NCI-H1105 (cell line): ENCODE measurements at places on chromosomes 1 and 21.
A peak's percentile ranks its signal among the peaks of the same experiment; 100 is the strongest.

DNA sequence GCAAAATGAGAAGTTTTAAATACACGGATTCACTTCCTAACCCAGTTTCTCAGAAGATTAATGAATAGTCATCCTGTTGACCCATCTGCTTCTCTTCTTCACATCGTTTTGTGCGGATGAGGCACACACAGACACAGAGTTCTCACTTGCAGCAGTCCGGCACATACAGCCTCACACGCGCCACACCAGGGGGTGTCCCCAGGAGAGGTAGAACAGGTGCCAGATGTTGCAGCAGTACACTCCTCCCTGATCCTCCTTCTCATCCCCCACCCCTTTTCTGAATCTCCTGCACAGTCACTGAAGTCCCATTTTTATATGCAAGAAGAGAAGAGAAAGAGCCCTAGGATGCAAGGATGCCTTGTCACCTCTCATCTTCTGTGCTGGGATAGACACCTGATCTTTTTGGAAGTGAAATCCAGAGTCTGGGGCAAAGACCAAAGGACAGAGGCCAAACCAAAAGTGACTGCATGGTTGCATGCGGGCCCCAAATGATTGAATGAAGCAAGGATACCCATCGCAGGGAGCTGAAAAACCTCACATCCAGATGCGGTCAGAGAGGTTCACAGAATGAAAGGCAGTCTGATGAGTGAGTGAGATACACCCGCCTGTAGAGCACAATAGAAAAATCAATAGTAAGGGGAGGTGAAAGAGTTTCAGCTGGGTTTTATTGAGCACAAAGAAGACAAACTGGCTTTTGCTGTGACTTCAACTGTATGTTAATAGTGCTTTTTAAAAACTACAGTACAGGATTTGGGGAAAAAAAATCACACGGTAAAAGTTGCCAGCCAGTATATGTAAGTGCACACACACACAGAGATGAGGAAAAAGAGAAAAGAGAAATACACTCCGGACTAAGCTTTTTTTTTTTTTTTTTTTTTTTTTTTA, 28.9 kb downstream of the PBX1 start:
- peak; percentile 38 for DNase-seq

DNA sequence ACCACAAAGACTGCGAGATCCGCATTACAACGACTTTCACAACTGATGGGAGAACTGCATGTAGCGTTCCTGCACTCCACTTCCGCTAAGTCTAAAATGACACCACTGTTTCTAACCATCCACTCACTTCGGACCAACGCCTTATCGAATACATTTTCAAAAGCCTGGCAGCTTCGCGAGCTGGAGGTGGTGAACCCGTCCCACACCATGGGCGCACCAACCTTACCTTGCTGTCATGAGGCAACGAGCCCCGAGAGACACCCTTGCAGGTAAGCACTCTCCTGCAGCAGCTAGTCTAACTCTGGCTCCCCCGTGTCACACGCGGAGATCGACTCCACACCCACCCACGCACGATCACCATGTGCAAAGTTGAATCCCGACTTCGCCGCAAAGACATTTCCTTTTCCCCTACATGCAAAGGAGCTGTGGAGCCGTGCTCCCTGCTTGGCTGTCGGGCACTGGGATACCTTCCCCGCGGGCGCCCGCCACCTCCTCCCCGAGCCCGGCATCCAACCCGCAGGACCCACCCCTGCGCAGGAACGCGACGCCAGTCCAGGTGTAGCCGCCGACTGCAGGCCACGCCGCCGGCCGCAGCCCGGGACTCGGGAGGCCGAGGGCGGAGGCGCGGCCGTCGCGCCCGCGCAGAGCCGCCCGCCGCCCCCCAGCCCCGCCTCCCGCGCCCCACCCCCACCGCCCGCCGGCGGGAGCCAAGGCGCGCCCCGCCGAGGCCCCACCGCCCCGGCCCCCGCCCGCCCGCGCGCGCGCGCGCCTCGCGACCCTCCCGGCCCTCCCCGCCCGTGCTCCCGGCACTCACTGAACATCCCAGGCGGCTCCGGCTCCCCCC, 629 bp downstream of the TAF5L start:
- DNase-seq: peak; percentile 19

- DNase-seq: peak; percentile 96
Measured at GRCh38 chr1:110136911-110137310, 13.4 kb upstream of the SLC6A17 start.

DNA sequence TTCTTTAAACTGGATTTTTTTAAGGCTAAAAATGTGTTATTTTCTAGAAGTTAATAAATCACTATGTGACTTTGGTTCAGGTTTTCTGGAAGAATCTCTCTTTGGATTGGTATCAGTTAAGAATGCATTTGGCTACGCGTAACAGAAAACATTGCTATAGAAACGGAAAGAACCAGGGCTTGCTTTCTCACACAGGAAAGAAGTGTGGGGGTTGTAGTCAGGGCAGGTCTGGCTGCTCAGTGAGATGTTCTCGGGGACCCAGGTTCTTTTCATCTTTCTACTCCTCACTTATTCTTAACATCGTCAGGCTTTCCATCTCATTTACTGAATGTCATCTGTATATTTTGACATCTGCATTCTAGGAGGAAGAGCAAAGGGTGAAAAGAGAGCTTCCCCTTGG, 191.4 kb downstream of the ZBTB18 start:
- DNase-seq: no peak

GRCh38 chr1:65265651-65266351, 43.5 kb upstream of the DNAJC6 start:
- peak; percentile 54 for DNase-seq

DNA sequence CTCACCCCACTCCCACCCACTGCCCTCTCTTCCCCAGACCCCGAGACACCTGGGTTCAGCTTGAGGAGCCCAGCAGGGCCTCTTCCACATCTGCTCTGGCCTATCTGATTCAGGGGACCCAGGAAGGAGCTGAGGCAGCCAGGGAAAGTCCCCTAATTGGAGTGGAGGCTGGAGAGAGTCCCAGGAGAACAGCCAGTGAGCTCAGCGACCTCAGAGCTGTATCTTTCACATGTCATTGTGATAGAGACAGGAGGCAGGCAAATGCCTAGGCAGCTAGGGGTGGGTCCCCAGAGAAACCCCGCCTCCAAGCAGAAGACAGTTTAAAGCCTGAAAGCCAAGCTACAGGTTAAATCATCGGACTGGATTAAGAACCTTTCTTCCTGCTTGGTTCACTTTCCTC, 122.7 kb downstream of the MATN1 start:
- no peak for DNase-seq

DNA sequence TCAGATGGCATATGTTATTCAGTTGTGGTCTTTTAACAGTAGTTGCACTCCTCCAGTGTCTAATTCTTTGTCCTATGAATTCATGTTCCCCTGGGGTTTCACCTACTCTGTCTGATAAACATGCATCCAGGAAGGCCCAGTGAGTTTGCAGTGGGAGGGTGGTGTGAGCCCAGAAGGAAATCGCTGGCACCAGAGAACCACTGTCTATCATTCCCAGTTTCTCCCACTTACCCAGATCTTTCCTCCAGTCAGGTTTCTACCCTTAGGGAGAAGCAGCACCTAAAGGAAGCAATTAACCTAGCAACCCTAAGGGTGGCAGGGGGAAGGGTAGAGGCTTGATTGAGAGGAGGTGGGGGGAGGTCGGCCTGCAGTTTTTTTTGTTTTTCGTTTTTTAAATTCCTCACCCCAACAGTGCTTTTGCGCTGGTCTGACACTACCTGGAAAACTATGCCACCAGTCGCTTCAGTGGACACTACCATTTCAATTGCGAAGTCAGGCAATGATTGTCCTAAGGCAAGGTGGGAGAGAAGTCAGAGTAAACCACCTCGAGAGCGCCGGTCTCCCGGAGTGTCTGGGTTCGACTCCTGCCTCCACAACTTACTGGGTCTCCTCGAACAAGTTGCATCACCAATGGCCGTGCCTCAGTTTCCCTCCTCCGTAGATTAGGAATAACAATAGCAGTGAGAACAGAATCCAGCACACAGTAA, 766 bp upstream of the SLC44A3 start:
- DNase-seq: no peak

- DNase-seq: no peak
Measured at GRCh38 chr1:51491166-51491981, 27.7 kb downstream of the EPS15 start.
